ENCODE measurements at places on chromosomes 5 and 9.

DNA sequence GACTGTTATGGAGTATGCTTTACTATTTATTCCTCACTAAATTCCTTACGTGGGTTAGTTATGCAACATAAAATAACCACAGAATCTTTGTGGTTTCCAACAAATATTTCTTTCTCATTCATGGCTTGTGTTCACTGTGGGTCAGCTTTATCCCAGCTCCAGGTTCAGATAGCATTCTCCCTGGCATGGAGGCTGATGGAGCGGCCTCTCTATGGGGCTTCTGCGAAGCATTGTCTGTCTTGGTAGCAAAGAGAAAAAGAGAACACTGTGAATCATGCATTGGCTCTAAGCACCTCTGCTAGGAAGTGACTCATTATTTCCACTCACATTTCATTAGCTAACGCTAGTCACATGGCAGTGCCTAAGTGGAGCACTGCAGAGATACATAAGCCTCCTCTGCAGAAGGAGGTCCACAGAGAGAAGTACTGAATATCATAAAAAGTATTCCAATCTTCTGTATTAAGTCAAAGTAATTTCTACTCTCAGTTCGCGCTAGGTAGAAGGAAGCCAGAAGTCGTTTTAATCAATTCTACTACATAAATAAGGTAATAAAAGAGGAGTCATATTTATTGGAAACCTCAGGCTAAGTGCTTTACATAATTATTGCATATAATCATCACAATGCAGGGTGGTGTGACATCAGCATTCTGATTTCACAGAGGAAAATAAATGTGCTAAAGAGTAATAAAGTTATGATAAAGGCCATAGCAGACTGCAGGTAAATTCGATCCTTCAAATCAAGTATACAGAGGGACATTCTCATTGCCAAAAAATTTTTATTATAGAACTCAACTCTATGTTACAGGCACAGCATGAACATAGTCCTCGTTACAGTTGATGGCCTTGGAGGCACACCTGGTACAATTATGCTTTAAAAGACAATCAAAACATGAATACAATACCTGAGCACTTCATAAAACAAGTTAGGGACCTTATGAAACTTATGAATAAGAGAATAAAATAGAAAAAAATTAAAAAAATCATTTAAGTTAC, 531.1 kb downstream of the CETN3 start:
- peak; percentile 32 for DNase-seq

- peak; percentile 18 for DNase-seq
These were observed 68.8 kb downstream of the KIF4B start for GRCh38 chr5:155082401-155082800.

GRCh38 chr9:78118742-78119473, 87.3 kb upstream of the GNAQ start:
- no peak for DNase-seq

DNA sequence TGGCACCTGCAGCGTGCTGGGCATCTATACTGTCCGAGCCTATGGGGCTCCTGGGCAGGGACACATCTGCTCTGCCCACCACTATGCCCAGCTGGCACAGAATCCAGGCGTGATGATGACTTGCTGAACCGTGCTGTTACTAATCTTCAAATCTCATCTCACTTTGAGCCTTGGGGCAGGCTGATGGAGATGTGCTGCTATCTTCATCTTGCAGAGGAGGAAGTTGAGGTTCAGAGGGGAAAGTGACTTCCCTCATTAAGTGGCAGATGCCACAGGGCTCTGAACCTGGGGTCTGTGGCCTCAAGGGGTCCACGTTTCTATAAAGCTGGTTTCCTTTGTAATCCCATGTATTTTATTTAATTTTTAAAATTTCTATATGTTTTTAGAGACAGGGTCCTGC, 4.7 kb downstream of the SLC2A6 start:
- DNase-seq: no peak

- DNase-seq: peak; percentile 20
These were observed 92.7 kb downstream of the VCAN start for GRCh38 chr5:83564069-83564749.

DNA sequence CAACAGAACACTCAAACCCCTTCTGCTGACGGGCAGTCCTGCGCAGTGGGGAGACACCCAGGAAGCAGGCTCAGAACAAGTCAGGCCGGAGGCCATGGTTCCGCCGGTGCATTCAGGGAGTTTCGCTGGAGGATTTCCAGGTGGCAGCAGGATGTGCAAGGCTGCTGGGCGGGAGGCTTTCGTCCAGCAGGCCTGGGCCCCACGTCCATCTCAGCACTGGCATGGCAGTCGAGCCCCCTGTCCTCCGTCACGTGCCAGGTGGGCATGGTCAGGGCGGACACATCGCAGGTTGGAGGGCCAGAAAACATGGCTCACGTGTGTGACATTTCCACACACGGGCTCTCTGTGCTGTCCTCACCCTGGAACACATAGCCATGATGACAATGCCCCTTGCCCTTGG, 299.9 kb upstream of the IRX2 start:
- no peak for DNase-seq

GRCh38 chr9:116979456-116979855, 292.4 kb downstream of the TRIM32 start:
- no peak for DNase-seq
